LHCN-M2 (cell line): ENCODE measurements at places on chromosomes 6 and 20. TPM values are rescaled to one million over a fixed set of nuclear protein-coding genes. Genes with fewer than 3 reads are reported as not detected.

- no peak for DNase-seq
These were observed 509.1 kb downstream of the PKHD1 start for GRCh38 chr6:51578362-51578761.

DNA sequence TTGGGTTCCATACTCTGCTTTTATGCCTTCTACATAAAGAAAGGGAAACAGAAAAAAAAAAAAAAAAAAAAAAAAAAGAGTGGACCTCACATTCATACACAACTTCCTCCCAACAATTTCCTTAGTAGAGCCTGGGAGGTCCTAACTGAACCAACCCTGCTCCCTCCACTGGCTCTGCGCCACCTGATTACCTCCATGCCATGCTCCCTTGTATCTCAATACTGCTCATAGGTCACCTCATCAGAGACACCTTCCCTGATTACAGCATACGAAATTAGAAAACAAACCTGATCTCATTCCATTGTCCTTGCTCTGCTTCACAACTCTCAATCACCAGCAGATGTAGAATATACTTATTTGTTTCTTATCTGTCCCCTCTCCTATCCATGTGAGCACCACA is 134.2 kb upstream of the EYA4 start:
- no peak for DNase-seq

DNA sequence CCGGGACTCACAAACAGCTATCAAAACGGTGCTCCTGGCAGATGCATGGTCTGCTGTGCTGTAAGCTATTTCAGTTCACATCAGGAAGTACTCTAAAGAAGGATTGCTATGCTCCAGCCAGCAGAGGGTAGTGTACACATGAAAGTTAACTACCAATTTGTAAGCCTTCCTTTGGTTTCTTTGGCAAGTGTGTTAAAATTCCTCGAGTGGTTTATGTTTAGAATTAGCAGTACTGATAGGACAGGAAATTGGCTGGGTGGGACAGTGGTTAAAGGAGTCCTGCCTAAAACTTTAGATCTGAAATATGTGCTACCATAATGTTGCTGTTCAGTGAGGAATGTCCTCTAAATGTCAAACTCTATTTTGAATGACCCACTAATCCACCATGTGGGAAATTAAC is 47.4 kb downstream of the TRMT11 start:
- peak; percentile 86 for DNase-seq

DNA sequence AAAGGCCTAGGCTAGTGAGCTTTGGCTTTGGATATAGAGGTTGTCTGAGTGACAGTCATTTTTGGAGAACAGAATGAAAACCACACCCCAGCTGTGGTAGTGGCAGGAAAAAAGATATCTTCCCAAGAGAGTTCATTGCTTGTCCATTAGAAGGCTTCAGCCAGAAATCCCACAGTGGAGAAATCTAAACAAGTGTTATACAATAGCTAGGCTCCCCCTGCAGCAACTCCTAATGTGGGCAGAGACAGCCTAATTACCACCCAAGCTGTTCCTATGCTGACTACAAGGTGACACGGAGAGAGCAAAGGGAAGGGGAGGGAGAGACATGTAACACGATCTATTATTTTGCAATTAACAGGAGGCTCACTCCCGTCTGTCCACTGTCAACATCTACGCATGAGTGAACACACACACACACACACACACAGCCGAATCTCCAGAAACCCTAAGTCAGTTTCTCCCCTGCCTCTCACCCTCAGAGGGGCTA is 147.5 kb upstream of the TCF21 start:
- peak; percentile 89 for DNase-seq

Gene PCK1
- total RNA-seq = not detected in 2 replicates

Gene DDRGK1
- 51.3 and 52.6 TPM in 2 replicates for total RNA-seq

Gene GCNT2
- total RNA-seq = 0.32 and 0.63 TPM in 2 replicates
